ENCODE measurements at places on chromosomes 13 and 19.
A peak's percentile ranks its signal among the peaks of the same experiment; 100 is the strongest.

DNA sequence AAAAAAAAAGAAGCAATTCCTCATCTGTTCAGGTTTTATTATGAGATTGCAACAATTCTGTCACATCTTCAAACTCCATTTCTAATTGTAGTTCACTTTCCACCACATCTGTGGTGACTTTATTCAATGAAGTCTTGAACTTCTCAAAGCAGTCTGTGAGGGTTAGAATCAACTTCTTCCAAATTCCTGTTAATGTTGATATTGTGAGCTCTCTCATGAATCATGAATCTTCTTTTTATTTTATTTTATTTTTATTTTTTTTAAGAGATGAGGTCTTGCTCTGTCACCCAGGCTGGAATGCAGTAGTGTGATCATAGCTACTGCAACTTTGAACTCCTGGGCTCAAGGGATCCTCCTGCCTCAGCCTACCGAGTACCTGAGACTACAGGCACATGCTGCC lies 19.6 kb downstream of the ARHGAP35 start:
- no peak for DNase-seq

GRCh38 chr13:95858286-95859075 lies 181.5 kb downstream of the DNAJC3 start:
- DNase-seq: peak; percentile 48

DNA sequence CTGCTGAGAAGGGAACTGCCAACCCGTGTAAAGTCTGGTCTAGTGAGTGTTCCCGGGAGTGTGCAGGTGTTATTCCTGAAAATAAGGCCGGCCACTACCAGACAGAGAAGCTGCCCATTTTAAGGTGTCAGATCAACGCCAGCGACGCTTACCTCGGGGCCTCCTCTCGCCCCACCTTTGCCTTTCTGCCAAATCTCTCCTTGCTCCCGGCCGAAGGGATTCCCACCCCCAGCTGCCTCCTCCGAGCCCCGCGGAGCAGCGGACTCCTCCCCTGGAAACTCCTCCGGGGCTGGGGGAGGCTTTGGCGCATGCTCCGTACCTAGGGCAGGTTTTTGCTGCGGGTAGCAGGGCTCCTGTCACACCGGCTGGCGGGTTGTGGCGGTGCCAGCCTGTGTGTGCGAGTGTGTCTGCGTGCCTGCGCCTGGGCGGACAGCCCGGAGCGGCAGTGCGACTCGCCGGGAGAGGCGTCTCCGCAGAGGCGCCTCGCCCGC lies at the start of gene HS6ST3:
Gene HS6ST3, plus strand, starts transcription at position 359 of the 491 bp plus-strand sequence.
- no peak for DNase-seq

GRCh38 chr19:52171321-52172169 lies at the start of gene ZNF836:
TSS of gene ZNF836 (minus strand) at chr19:52171621. CDS start at chr19:52168072, 3,549 bp downstream.
- peak; percentile 64 for DNase-seq

GRCh38 chr19:46107371-46107770 lies 17.1 kb downstream of the IGFL3 start:
- DNase-seq: no peak

DNA sequence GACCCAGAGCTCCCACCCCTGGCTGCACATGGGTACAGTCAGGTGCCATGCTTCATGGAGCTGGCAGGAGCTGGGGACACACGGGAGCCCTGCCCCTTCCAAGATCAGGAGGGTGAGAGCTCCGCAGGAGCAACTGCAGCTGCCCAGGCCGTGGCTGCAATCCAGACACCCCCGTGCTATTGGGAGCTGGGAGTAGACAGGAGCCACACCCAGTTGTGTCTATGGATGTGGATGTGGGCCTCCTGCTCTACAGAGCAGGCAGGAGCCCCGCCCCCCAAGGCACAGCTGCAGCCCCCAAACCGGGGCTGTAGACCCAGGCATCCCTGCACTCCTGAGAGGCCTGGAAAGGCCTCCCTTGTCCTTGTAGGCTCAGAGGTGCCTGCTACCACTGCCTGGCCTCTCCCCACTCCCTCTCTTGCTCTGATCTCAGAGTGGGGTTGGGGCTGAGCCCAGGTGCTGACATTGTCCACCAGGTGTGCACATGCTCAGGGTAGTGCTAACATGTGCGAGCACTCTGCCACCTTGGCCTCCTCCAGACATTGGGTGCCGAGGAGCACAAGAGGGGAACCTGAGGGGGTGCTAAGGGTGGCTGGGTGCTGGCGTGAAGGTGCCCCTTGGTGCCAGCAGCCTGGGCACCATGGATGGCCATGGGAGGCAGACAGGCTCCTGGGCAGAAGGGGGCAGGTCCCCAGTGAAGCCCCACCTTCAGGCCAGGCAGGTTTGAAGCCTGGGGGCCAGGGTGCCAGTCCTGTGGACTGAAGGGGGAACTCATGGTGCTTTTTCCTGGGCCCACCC lies 8.0 kb upstream of the BAX start:
- no peak for DNase-seq
